ENCODE measurements at places on chromosomes 12 and 14.

GRCh38 chr14:103662591-103662990, 33.6 kb downstream of the KLC1 start:
- DNase-seq: no peak

DNA sequence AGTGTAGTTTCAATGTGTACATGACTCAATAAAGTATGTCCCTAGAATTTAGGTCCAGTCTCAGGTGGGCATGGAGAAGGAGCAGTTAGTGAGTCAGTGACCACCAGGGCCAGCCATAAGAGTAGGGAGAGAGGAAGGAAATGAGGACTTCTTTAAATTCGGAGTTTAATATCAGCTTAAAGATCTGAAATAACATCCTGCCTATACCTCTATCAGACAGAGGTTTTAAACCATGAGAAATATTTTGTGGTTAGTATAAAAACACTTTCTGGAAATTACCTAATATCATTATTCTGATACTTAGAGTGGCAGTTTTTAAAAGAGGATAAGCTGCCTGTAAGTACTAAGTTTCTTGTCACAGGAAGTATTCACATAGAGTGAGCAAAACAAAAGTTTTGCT, 61.7 kb upstream of the ST8SIA1 start:
- no peak for DNase-seq

GRCh38 chr12:47652521-47653234, 53.2 kb downstream of the RPAP3 start:
- no peak for DNase-seq

- no peak for DNase-seq
These were observed 46.8 kb upstream of the DLK1 start for GRCh38 chr14:100679707-100680438.

GRCh38 chr14:34610101-34610500, 19.8 kb downstream of the SNX6 start:
- no peak for DNase-seq

- no peak for DNase-seq
These were observed 38.4 kb upstream of the CPM start for GRCh38 chr12:68971404-68971803.

DNA sequence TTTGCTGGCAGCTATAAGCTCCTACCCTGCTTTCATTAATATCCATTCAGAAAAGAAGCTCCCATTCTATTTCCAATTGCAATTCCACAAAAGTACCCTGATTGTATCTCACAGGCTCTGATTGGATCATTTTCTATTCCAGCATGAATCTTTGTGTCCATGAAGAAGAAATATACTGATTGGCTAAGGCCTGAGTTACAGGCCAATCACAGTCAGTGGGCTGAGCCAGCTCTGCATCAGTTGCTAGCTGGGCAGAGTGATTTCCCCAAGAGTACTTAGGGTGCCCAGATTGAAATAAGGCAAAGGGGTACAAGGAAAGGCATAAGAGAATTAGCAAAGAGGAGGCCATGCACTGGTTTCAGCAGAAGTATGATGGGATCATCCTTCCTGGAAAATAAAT, 14.4 kb downstream of the ART4 start:
- DNase-seq: no peak

- DNase-seq: no peak
These were observed 6.4 kb upstream of the EP400 start for GRCh38 chr12:131943389-131943788.

- DNase-seq: no peak
These were observed 4.9 kb downstream of the PTGER2 start for GRCh38 chr14:52318826-52319645.

- no peak for DNase-seq
These were observed 25.2 kb downstream of the LTBP2 start for GRCh38 chr14:74586681-74587362.

DNA sequence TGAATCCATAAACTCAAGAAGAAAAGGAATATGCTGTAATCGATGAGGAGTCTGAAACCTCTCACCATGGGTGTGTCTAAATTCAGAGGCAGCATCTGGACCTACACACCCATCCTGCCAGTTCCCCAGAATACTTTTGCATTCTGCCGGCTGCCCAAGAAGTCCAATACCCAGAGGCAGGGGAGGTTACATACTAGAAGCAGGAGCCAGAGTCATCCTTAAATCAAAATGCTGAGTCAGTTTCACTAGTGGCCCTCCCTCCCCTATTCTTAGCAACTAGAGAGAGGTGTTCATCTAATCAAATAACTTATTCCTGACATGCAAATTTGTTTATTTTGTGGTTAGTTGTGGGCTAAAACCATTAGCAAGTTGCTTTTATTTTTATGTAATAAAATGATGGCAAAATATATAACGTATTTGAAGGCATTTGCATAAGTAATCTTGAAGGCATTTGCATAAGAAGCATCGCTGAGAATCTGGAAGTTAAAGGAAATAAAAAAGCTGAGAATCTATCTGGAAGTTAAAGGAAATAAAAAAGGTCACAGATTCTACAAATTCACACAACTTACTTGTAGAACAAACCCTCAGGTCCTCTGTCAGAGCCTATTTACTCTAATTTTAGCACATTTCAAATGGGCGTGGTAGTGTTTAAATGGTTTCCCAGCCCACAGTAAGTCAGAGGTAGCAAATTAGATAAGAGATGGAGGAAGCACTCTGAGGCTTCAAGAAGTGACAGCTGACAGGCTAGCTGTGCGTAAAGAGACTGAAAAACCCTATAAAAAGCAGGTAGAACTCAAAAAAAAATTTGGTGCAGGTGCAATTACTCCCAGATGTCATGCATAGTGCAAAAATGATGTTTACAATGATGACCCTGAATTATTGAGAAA, 7.8 kb downstream of the BHLHE41 start:
- DNase-seq: no peak

DNA sequence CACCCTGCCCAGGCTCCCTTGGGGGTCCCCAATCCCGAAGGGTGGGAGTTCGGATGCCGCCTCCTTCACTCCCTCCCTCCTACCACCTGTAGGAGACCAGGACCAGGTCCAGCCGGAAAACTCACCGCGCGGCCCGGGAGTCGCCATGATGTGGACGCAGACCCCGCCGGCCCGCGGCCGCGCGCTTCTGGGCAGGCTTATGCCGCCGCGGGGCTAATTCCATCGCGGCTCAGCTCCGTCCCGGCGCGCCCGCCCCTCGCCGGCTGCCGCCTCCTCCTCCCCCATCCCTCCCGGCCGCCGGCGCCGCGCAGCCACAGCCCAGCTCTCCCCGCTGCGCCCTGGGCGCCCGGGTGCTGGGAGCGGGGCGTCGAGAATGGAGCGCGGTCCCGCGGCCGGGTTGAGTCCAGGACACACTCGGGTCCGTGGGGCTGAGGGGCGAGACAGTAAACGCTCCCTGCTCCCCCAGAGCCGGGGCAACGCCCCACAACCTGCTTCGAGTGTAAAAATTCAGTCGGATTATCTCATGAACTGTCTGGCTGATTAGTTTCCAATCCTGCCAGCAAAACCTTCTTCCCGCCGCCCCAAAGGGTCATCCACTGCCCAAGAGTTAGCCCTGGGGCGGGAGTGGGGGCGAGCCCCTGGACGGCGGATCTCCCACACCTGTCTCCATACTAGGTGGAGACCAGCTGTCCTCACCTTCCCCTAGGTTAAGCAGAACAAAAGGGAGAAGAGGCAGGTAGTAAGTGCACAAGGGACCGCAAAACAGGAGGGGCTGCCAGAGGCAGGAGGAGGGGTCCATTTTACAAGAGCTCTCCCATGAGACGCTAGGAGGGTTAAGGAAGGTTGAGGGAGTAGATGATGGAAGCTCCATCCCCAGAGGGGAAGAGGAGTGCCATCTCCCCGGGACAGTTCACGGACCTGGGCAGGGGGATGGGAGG, at the start of gene ANO2:
Gene ANO2 (minus strand): TSS at position 189 of the 938 bp plus-strand sequence. CDS start 42 bp downstream, at position 147.
- no peak for DNase-seq

GRCh38 chr12:128802756-128803155, 21.0 kb downstream of the SLC15A4 start:
- no peak for DNase-seq

- DNase-seq: no peak
These were observed 65.5 kb upstream of the STON2 start for GRCh38 chr14:81465507-81466228.

- DNase-seq: no peak
These were observed 111.1 kb upstream of the SCAF11 start for GRCh38 chr12:46101485-46101869.

- DNase-seq: no peak
These were observed 32.8 kb downstream of the HVCN1 start for GRCh38 chr12:110656071-110656655.

- no peak for DNase-seq
These were observed 96.7 kb upstream of the PPP4R3A start for GRCh38 chr14:91606851-91607250.

- DNase-seq: no peak
These were observed 97.7 kb downstream of the RMST start for GRCh38 chr12:97560350-97560749.

DNA sequence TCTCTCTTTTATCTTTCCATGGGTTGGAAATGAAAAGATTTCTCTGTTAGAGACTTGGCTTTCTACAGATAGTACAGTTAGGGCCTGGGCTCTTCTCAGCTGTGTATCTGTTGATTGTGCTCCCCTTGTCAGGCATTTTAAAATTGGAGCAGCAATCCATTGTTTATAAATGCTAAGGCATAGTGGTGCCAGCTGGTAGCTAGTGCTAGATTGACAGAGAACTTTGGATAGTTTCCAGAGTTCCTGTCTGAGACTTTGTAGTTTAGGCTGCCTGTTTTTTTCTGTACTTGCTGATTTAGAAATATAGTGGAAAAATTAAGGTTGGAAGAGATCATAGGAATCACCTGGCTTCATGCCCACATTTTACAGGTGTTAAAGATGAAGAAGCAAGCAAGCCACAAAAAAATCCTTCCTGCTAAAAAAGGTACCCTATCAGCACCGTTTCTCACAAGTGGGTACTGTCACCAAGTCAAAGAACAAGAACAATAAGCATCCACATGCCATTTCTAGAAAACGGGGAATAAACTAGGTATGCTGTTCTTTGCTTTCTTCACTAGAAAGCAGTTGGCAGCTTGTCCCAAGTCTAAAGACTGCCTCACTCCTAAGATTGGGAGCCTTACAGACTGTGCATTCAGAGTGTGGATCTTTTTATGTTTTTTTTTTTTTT, 6.2 kb downstream of the TTLL5 start:
- DNase-seq: no peak

- no peak for DNase-seq
These were observed 72.5 kb downstream of the HMGA2 start for GRCh38 chr12:65896743-65897142.

GRCh38 chr12:109950625-109951024, 45.5 kb downstream of the GIT2 start:
- no peak for DNase-seq
